ENCODE measurements at places on chromosomes 2 and 18. TPM values are rescaled to one million over a fixed set of nuclear protein-coding genes. Genes with fewer than 3 reads are reported as not detected.

The TCF23 gene
- total RNA-seq, result not detected

The ZSCAN30 gene
- total RNA-seq, result 16.9 TPM

The CCDC74B gene
- total RNA-seq, result 1.9 TPM

The CABLES1 gene
- 10.0 TPM for total RNA-seq

The IRS1 gene
- total RNA-seq, result 28.6 TPM

The GPC1 gene
- total RNA-seq, result 302 TPM

The SF3B1 gene
- 156 TPM for total RNA-seq

DNA sequence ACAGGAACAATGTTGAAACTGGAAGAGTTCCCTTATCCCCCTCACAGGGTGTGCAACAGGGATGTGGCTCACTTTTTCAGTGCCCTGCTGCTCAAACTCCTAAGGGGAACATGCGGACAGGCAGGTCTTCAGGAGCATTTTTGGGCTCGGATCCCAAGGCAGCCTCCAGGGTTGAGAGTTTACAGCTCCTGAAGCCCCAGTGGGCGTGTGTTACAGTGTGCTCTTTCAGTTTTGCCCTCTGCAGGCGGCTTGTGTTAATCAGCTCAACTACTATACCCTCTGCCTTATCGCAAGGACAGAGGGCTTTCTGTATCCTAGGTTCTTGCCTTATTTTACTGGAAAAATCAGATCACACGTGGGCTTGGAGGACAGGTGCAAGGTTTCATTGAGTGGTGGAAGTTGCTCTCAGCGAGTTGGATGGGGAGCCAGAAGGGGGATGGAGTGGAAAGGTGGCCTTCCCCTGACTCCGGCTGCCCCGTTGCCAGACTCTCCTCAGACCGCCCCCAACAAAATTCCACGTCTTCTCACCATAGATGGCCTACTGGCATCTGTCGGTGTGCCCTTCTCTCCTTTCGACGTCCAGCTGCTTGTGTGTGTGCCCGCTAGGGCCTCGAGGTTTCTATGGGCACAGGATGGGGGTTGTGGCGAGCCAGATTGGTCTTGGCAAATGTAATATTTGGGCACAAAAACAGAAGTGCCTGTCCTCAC is 541.9 kb downstream of the TMX3 start:
- no peak overlapping the region for H3K27ac ChIP-seq
- H3K27me3 ChIP-seq, result no peaks in the 10 kb centered on the region
- H3K4me3 ChIP-seq, result no peak overlapping the region
- no peaks in the 10 kb centered on the region for H3K36me3 ChIP-seq
- DNase-seq, result no peak

DNA sequence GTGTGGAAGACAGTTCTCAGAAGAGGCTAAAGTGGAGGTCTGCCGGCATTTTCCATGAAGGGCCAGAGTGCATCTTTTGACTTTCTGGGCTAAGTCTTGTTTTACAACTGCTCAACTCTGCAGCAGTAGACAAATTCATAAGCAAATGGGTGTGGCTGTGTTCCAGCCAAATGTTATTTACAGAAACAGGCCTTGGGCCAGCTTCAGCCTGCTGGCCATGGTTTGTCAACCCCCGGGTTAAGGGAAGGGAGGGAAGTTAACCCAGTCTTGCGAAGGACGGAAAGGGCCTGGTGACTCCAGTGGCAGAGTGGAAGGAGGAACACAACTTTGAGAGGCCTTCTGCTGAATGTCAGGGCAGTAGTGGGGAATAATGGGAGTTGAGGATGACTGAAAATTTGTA is 34.3 kb upstream of the NCKAP5 start:
- peaks cover 77% of the 10 kb centered on the region for H3K27me3 ChIP-seq
- H3K36me3 ChIP-seq, result no peaks in the 10 kb centered on the region
- no peak overlapping the region for H3K4me3 ChIP-seq
- DNase-seq, result no peak
- no peaks in the 10 kb centered on the region for H3K4me1 ChIP-seq
- H3K27ac ChIP-seq, result no peak overlapping the region

DNA sequence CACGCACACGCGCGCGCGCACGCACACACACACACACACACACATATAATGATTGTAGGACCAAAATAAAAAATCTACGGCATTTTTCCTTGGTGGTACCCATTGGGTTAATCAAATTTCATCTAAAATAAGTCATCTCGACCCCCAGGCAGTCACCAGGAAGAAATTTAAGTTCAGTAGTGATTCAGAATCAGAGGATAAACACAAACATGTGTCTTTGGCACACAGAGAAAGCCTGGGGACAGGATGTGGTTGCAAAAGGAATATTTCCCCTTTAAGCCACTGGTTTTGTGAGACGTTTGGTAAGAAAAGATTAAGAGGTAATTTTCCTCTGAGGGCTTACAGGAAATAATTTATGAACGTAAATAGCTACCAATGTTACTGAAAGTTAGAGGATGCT is 171.6 kb upstream of the PIEZO2 start:
- DNase-seq, result no peak
- H3K27ac ChIP-seq, result no peak overlapping the region
- no peaks in the 10 kb centered on the region for H3K36me3 ChIP-seq
- peaks cover 8% of the 10 kb centered on the region for H3K27me3 ChIP-seq
- no peaks in the 10 kb centered on the region for H3K4me1 ChIP-seq

GRCh38 chr18:2258954-2259353 is 312.4 kb downstream of the METTL4 start:
- H3K4me3 ChIP-seq, result no peak overlapping the region
- DNase-seq, result no peak
- no peaks in the 10 kb centered on the region for H3K36me3 ChIP-seq
- no peaks in the 10 kb centered on the region for H3K4me1 ChIP-seq

- H3K27ac ChIP-seq, result no peak overlapping the region
- no peaks in the 10 kb centered on the region for H3K36me3 ChIP-seq
- peaks cover 14% of the 10 kb centered on the region for H3K4me1 ChIP-seq
Observed at GRCh38 chr2:19861813-19862212, 40.0 kb downstream of the TTC32 start.

- H3K27ac ChIP-seq, result no peak overlapping the region
- no peaks in the 10 kb centered on the region for H3K27me3 ChIP-seq
- H3K36me3 ChIP-seq, result no peaks in the 10 kb centered on the region
- no peak for DNase-seq
Observed at GRCh38 chr2:195003881-195004471, 653.0 kb upstream of the SLC39A10 start.

- no peaks in the 10 kb centered on the region for H3K36me3 ChIP-seq
Observed at GRCh38 chr18:6929370-6930102, 188.1 kb downstream of the LAMA1 start.

- no peak overlapping the region for H3K27ac ChIP-seq
- H3K4me1 ChIP-seq, result no peaks in the 10 kb centered on the region
- no peak for DNase-seq
- H3K36me3 ChIP-seq, result no peaks in the 10 kb centered on the region
- H3K4me3 ChIP-seq, result no peak overlapping the region
Observed at GRCh38 chr18:7084080-7085065, 33.2 kb downstream of the LAMA1 start.

GRCh38 chr2:181138816-181139215 is 158.4 kb downstream of the UBE2E3 start:
- no peak overlapping the region for H3K4me3 ChIP-seq
- no peaks in the 10 kb centered on the region for H3K27me3 ChIP-seq
- no peak overlapping the region for H3K27ac ChIP-seq
- DNase-seq, result peak; percentile 6
- H3K4me1 ChIP-seq, result peaks cover 24% of the 10 kb centered on the region
- H3K36me3 ChIP-seq, result no peaks in the 10 kb centered on the region

DNA sequence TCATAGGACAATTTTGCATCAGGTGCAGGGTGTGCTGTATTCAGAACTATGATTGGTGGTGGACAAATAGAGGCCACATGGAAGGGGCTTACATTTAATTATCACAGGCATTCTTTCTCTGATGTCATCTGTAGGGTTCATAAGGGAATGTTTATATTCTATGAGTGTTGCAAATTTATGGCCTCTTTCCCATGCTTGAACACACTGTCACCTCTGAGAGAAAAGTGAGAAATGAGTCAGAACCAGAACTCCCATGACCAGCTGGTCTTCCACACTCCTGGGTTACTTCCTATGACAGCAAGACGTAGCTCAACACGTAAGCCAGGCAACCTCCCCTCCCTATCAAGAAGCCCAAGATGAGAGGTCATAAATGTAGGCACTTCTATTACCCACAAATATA is 310.8 kb downstream of the PIEZO2 start:
- H3K36me3 ChIP-seq, result no peaks in the 10 kb centered on the region
- H3K27me3 ChIP-seq, result peaks cover 41% of the 10 kb centered on the region
- no peak for DNase-seq

DNA sequence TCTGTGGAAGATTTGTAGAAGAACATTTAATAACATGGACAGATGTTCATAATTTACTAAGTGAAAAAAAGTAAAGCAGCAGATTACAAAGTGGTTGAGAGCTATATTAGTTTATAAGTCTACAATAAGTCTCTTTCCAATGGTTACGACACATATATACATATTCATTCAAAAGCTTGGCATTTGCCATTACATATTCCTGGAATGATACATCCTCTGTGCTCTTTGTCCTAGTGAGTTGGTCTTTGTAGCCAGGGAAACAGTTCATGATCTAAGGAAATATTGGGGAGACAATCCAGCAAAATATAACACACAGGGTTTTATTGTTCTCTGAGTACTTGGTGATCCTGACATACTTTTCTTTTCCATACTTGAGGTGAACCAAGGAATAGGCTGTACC is 32.5 kb upstream of the SOS1 start:
- no peaks in the 10 kb centered on the region for H3K36me3 ChIP-seq
- DNase-seq, result no peak
- H3K4me1 ChIP-seq, result peaks cover 10% of the 10 kb centered on the region
- H3K27ac ChIP-seq, result no peak overlapping the region

DNA sequence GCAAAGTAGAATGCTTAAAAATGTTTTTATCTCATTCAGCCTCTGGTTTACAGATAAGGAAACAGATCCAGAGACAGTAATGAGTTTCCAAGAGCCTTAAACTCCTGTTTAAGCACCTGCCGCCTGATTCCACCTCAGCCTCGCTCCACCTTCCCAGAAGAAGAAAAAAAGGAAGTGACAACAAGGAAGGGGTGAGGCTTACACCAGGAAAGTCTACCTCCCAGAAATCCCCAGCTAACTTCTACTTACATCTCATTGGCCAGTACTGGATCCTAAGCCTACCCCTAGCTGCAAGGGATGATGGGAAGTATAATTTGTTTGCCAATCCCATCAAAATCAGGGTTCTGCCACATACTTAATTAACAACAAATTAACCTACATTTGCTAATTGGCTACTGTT is 15.3 kb upstream of the ARID5A start:
- no peaks in the 10 kb centered on the region for H3K4me1 ChIP-seq
- no peak overlapping the region for H3K4me3 ChIP-seq
- peaks cover 25% of the 10 kb centered on the region for H3K27me3 ChIP-seq
- no peaks in the 10 kb centered on the region for H3K36me3 ChIP-seq
- H3K27ac ChIP-seq, result no peak overlapping the region

GRCh38 chr2:25090801-25091200 is 48.9 kb downstream of the EFR3B start:
- DNase-seq, result no peak
- no peaks in the 10 kb centered on the region for H3K36me3 ChIP-seq
- no peak overlapping the region for H3K4me3 ChIP-seq
- H3K27me3 ChIP-seq, result peaks cover 26% of the 10 kb centered on the region
- no peaks in the 10 kb centered on the region for H3K4me1 ChIP-seq

Data from PC-9 (cell line).